Cerebellar nuclear complex (tissue), 1 donor: ENCODE measurements at places on chromosomes 1 and 21.

GRCh38 chr1:10835822-10836421 is 39.5 kb upstream of the CASZ1 start:
- DNase-seq, result no peak

- no peak for DNase-seq
These were observed 1.2 kb upstream of the MSTO1 start for GRCh38 chr1:155608888-155609225.

DNA sequence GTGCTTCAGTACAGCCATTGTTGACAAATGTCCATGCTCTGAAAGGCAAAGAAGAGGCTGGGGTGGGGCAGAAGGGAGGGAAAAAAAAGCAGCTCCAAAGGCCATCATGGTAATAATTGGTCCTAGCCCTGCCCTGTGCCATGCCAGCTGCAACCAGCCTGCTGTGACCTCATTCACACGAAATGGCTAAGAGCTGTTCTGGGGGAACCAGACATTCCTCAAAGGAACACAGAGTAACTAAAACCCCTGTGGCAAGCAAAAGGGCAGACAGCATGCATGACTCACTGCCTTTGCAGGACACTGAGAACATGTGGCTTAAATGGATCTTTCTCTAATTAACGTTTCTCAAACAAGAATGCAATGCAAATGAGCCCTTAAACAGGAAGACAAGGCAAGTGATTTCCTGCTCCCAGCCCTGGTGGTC is 42.3 kb downstream of the STYXL2 start:
- no peak for DNase-seq

- DNase-seq, result no peak
These were observed 68.7 kb downstream of the SDC3 start for GRCh38 chr1:30839827-30840359.

DNA sequence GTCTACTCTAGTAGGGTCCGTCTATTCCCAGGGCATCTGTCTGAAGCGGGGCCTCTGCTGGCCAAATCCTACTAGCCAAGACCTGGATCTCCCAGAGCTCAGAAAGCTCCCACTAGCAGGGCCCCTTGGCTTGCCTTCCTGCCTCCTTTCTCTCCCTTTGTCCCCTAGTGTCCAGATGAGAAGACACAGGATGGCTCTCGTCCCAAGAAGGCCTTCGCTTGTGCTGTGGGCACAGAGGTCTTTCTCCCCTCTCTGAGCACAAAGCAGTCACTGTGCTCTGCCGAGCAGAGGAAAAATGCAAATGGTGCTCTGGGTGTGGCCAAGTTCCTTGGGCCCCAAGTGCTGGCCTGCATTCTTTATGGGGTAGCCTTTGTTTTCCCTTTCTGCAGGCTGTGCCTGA is 13.0 kb upstream of the GPR137B start:
- DNase-seq, result no peak

- no peak for DNase-seq
These were observed 42.8 kb upstream of the USP24 start for GRCh38 chr1:55257958-55258357.

- DNase-seq, result peak; percentile 68
These were observed 106.7 kb downstream of the SLC45A1 start for GRCh38 chr1:8424539-8425116.

DNA sequence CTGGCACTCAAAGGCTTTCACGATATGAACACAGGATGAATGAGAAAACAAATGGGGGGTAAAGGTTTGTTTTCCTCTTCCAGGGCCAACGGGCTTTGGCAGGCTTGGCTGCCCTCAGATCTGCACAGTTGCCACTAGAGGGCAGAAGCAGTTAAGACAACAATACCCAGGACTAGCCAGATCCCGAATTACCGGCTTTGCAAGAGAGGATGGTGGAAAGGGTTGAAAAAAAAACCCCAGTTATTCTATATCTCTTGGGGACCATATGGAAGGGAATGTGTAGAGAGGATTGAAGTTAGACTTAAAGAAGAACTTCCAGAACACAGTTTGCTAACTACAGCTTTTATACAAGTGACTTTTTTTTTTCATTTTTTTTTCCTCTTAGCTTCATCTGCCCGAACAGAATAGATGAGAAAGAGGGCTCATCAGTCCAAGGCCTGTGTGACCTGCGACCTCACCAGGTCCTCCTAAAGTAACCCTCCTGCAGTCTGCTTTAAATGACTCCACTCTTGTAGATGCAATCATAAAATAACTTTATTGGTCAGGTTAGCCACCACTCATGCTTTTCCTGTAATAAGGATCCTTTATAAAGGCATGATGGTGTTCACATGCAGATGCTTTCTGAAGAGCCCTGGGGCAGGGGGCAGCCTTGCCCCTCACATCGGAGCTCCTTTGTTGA is 10.7 kb downstream of the FMOD start:
- DNase-seq, result peak; percentile 81

DNA sequence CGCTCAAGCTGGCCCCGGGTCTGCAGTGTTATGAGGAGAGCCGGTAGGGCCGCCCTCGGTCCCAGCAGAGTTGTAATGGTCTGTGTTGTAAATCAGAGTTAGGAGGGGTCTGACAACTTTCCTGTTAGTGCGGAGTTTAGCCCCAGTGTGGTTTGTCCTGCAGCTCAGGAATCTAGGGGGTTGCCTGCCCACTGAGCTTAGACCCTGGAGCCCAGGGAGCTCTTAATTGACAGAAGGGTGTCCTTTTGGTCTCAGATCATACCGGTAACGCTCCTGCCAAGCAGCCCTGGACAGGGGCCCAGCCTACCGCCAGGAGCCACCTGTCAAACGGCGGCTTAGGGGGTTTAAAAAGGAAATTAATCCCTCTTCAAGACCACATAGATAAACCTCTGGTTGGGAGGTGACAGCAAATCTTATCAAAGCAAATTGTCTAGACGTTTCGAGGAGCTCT is 164.4 kb downstream of the DYRK1A start:
- peak; percentile 3 for DNase-seq

DNA sequence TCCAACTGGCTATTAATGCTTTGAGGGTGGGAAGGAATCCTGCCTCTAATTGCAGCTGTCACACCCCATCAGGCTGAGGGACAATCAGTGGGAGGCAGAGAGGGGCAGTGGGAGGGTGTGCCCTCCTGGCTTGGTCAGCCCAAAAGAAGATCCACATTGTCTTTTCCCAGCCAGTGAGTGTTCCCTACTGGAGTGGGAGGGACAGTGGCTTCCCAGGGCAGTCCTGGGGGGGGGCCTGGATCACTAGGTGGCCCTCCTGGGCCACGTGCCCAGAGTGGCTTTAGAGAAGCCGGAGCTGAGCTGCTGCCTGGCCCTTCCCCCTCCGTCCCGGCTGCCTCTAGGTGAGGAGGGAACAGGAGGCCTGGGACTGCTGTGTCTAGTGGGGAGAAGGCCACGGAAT is 14.0 kb downstream of the INKA2 start:
- DNase-seq, result no peak

- no peak for DNase-seq
These were observed 315.0 kb upstream of the CAMK1G start for GRCh38 chr1:209268479-209268878.

DNA sequence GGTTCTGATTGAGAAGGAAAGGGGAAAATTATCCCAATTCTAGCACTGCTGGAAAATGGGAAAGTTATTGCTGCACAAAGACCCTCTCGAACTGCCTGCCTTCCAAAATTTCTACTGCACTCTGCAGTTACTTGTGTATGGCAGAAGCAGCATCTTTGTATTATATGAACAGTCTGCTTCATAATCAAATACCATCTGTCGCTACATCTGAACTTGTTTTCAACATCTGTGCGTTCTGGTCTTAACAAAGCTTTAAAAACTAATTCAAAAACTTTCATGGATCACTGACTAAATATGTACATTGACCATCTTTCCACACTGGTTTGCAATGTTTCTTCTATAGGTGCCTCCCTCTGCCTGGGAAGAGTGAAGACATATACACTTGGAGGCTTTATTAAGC is 79.2 kb downstream of the PROX1 start:
- no peak for DNase-seq

- no peak for DNase-seq
These were observed 64.3 kb downstream of the OLFML3 start for GRCh38 chr1:114043548-114043947.

DNA sequence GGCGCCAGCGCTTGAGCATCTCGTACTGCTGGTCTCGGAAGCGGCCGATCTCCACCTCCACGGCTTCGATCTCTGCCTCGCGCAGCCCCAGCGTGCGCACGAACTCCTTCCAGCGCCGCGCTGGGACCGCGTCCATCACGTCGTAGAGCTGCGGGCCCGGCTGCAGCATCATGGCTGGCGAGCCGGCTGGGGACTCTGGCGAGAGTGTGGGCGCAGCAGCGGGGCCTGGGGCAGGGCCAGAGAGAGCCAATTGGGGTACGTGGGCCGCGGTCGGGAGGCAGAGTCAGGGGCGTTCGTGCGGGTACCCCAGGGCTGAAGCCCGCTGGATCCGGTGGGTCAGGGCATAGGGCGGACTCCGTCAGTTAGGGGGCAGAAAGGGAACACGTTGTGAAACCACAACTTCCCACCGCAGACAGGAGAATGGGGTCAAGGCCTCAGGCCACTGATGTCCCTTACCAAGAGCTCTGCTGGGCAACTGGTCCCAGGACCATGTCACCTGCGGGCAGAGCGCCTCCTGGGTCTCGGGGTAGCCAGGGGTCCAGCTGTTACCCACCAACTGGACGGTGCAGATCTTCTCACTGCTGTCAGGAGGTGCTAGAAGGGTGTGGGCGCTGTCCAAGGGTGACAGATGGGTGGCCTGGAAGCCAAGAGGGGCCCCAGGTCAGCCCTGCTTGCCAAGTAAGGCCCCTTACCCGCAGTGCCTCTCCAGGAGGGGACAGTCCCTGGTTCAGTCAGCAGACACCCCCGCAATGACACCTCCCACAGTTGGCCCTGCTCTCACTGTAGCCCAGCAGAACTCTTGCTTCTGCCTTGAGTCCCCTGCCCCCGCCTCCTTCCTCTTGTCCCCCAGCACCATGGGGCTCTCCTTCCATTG is 4.2 kb downstream of the TNFRSF25 start:
- DNase-seq, result no peak

DNA sequence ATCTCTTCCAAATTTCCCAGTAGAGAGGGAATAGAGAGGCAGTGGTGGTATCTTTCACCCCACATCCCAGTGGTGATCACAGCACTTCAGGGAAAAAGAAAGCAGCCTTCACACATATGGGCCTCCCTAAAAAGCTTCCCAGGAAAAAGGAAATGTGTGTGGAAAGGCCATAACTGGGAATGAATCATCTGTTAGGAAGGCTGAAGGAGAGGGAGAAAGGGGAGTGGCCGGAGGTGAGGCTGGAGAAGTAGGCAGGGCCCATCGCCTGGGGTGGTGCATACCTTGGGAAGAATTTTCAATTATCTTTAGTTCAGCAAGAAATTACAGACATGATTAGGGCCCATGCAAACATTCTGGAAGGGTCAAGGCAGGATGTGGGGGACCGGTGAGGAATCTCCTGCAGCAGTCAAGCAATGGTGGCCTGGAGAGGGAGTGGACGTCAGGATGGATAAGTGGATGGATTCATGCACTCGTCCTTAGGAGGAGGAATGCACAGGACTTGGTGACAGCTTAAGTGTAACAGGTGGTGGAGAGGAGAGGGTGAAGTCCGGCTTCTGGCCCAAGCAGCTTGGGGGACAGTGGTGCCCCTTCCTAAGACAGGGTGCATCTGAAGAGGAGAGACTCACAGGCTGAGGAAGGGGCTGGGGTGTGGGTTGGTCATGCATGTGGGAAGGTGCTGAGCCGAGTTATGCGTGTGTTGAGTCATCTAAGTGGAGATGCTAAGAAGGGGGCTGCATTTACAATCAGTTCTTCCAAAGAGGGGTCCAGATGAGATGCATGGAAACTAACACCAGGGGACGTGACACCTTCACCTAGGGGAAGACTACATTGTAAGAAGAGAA is 17.9 kb downstream of the HIVEP3 start:
- DNase-seq, result no peak

- DNase-seq, result no peak
These were observed 739.3 kb downstream of the PLA2G4A start for GRCh38 chr1:187568067-187568466.
